ENCODE measurements at places on chromosomes 11 and 22. TPM values are rescaled to one million over a fixed set of nuclear protein-coding genes. Genes with fewer than 3 reads are reported as not detected.

The FADD gene
- polyA plus RNA-seq: 23.1 TPM

The ANGPTL5 gene
- polyA plus RNA-seq: not detected

The OR6A2 gene
- polyA plus RNA-seq: 0.05 TPM

The PICK1 gene
- 101 TPM for polyA plus RNA-seq

The MFNG gene
- not detected for polyA plus RNA-seq

The RBMXL2 gene
- not detected for polyA plus RNA-seq

The CD44 gene
- polyA plus RNA-seq: 0.77 TPM

The DDI1 gene
- polyA plus RNA-seq: not detected

The FIBIN gene
- polyA plus RNA-seq: not detected

The OR5D13 gene
- not detected for polyA plus RNA-seq

The CCDC116 gene
- 0.28 TPM for polyA plus RNA-seq

The GAL gene
- polyA plus RNA-seq: 2.1 TPM

The APOL5 gene
- not detected for polyA plus RNA-seq

The BARX2 gene
- not detected for polyA plus RNA-seq
